Hematopoietic multipotent progenitor cell treated with erythropoietin and hydrocortisone succinate and interleukin-3 and kit ligand, for 4 days (in vitro differentiated cells): ENCODE measurements at places on chromosomes 6 and 20.

GRCh38 chr20:43669332-43669731 is 2.4 kb downstream of the MYBL2 start:
- DNase-seq = no peak

DNA sequence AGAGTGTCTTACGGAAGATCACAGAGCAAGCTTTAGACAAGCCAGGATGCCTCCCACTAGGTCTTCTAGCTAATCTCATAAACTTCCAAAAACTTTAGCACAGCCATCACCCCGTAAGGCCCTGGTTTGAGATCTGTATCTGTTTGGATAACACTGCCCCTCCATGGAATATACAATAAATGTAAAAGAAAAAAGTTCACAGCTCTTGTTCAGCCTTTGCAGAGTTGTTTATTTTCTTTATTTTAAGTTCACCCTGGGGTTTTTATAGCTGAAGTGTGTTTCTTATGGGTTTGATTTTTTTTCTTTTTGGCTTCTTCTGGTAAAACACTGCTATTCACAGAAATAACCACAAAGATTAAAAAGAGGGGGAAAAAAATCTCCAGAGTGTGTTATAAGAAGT is 125.6 kb downstream of the EYA2 start:
- DNase-seq = no peak

- no peak for DNase-seq
Observed at GRCh38 chr6:85417336-85417735, 32.5 kb upstream of the NT5E start.

GRCh38 chr6:144935181-144935580 is 650.0 kb downstream of the UTRN start:
- DNase-seq = no peak

- DNase-seq = no peak
Observed at GRCh38 chr20:51803148-51803854, 980 bp upstream of the SALL4 start.

GRCh38 chr6:87407901-87408720 is at the start of gene CFAP206:
Gene CFAP206, plus strand, starts transcription at chr6:87407972. Its CDS starts 1,868 bp downstream, at chr6:87409840.
- peak; percentile 93 for DNase-seq

- DNase-seq = no peak
Observed at GRCh38 chr6:154460306-154461071, 50.0 kb downstream of the CNKSR3 start.

DNA sequence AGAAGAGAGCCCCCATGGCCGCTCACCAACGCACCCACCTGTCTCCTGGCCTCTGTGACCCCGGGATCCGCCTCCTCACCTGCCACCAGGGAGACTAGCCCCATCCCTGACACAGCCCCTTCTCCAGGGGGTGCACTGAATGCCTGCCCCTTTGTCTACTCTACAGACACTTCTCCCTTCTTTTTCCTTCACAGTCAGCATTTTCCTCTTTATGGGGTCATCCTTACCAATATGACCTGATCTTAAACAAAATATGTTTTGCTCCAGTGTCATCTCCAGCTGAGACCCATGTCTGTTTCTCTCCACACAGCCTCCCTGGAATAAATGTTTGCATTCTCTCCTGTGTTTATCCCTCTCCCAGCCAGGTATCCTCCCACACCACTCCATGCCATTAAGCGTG is 14.6 kb upstream of the CCR6 start:
- no peak for DNase-seq

DNA sequence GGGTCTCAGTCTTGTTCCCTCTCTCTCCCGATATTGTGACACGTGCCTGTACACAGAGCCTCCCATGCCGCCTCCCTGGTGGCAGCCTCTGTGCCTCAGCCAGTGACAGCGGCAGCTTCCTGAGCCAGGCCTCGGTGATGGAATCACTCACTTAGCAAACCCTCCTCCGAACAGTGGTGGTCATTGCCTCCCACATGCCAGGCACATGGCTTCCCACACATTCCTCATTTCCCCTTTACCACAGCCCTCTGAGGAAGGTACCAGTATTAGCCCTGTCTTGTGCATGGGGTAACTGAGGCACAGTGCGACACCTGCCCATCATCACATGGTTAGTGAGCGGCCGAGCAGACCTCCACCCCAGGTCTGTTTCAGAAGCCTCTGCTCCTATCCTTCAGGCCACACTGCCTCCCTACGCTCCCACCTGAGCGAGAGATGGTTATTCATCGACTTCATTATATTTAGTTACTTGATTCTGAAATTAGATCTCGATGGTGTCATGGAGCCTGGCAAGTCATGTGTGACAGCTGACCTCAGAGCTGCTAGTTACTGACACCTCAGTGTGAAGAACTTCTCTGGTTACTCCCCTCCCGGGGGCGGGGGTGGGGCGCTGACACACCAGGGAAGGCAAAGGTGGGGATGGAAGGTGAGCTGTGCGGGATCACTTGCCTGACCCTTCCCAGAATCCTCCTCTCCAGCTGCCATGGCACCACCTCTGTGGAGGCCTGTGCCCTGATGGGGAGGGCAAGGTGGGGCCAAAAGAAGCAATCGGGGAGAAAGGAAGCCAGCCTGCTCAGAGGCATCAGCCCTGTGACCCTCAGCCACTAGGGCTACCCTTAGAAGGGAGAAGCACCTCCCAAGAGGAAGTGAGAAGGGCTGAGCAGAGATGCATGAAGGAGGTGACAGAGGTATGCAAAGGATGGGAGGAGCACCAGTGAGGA is 17.9 kb downstream of the MDGA1 start:
- DNase-seq = no peak

DNA sequence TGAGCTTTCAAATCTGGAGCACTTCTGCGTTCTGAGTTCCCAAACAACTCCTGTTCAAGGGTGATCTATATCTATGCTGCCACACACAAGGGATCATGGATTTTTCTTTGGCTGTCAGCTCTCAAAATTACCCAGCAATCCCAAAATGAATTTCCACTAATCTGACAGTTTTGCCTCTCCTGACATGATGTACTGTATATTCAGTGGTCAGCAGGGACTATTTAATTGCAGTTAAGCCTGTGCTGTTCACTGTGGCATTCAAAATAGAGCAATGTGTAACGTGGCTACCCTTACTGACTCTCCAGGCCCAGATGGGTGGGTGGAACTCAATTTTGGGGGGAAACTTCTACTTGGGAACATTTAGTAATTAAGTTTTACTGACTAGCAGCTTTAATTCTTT is 283.8 kb upstream of the TSHZ2 start:
- DNase-seq = no peak

- peak; percentile 94 for DNase-seq
Observed at GRCh38 chr6:122709922-122710512, 69.5 kb upstream of the FABP7 start.

- DNase-seq = no peak
Observed at GRCh38 chr20:53524589-53525312, 68.9 kb downstream of the ZNF217 start.

- no peak for DNase-seq
Observed at GRCh38 chr6:34518669-34519365, 37.3 kb downstream of the SPDEF start.
